CD8-positive, alpha-beta memory T cell (primary cell): ENCODE measurements at places on chromosomes 5 and 9. TPM values are rescaled to one million over a fixed set of nuclear protein-coding genes. Genes with fewer than 3 reads are reported as not detected.

Gene FGF10
- not detected for polyA plus RNA-seq

- DNase-seq = no peak
- no peaks in the 10 kb centered on the region for H3K4me1 ChIP-seq
- no peaks in the 10 kb centered on the region for H3K27me3 ChIP-seq
- no peak overlapping the region for H3K27ac ChIP-seq
- H3K36me3 ChIP-seq = no peaks in the 10 kb centered on the region
Observed at GRCh38 chr5:116360008-116360853, 214.4 kb downstream of the SEMA6A start.

- peak; percentile 38 for DNase-seq
- H3K4me1 ChIP-seq = peaks cover 18% of the 10 kb centered on the region
- H3K4me3 ChIP-seq = peak overlapping the region; percentile 93
- peaks cover 39% of the 10 kb centered on the region for H3K36me3 ChIP-seq
- no peaks in the 10 kb centered on the region for H3K27me3 ChIP-seq
Observed at GRCh38 chr5:1800472-1801221, 560 bp upstream of the NDUFS6 start.

GRCh38 chr5:2617461-2617860 is 134.0 kb downstream of the IRX2 start:
- no peak overlapping the region for H3K4me3 ChIP-seq
- DNase-seq = no peak
- H3K27me3 ChIP-seq = no peaks in the 10 kb centered on the region
- H3K4me1 ChIP-seq = no peaks in the 10 kb centered on the region
- H3K27ac ChIP-seq = no peak overlapping the region

- H3K27ac ChIP-seq = no peak overlapping the region
- no peak for DNase-seq
- peaks cover 56% of the 10 kb centered on the region for H3K4me1 ChIP-seq
- H3K36me3 ChIP-seq = peaks cover 39% of the 10 kb centered on the region
Observed at GRCh38 chr5:172065431-172066065, 59.1 kb upstream of the FBXW11 start.

- no peak overlapping the region for H3K4me3 ChIP-seq
- no peaks in the 10 kb centered on the region for H3K36me3 ChIP-seq
- H3K27ac ChIP-seq = peak overlapping the region; percentile 46
- peaks cover 2% of the 10 kb centered on the region for H3K27me3 ChIP-seq
- DNase-seq = no peak
Observed at GRCh38 chr9:91945277-91946085, 4.5 kb downstream of the ROR2 start.
